ENCODE measurements at places on chromosomes 3 and 15.
A peak's percentile ranks its signal among the peaks of the same experiment; 100 is the strongest.

DNA sequence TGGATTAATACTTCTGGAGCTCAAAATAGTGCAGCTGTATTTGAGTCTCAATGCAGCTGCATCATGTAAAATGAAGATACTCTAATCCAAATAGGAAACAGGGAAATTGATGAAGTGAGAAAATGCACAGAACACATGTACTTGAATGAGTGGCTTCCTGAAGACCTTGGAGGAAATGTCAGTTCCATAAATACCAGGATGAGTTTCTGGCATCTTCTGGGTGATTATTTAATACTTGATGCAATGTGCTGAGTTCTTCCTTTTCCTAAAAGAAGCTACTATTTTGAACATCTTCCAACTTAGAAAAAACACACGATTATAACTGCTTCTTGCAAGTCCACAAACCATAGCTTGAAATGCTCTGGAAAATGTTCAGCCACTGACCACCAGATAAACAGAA is 162.8 kb downstream of the SLC9A9 start:
- no peak for DNase-seq

GRCh38 chr3:175336406-175337133 is 477.4 kb downstream of the NAALADL2 start:
- no peak for DNase-seq

- peak; percentile 20 for DNase-seq
Observed at GRCh38 chr3:48715174-48715800, 1.7 kb downstream of the IP6K2 start.

- DNase-seq, result peak; percentile 66
Observed at GRCh38 chr3:177800561-177800960, 603.3 kb upstream of the TBL1XR1 start.

DNA sequence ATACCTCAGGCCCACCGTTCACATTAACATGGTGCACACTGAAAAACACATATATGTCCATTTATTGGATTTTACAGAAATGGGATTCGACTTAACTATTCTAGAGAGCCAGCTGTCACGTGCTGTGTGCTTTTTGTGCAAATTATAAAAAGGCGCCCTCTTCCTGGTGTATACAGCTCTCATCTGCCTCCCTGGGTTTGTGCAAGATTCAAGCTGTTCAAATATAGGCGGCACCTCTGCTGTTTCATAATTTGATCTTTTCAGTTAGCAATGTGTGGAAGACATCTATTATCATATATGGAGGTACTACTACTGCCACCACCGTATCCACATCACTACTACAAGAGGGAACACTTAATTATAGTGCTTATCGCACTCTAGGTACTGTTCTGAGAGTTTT is 187.6 kb downstream of the EBLN2 start:
- no peak for DNase-seq

DNA sequence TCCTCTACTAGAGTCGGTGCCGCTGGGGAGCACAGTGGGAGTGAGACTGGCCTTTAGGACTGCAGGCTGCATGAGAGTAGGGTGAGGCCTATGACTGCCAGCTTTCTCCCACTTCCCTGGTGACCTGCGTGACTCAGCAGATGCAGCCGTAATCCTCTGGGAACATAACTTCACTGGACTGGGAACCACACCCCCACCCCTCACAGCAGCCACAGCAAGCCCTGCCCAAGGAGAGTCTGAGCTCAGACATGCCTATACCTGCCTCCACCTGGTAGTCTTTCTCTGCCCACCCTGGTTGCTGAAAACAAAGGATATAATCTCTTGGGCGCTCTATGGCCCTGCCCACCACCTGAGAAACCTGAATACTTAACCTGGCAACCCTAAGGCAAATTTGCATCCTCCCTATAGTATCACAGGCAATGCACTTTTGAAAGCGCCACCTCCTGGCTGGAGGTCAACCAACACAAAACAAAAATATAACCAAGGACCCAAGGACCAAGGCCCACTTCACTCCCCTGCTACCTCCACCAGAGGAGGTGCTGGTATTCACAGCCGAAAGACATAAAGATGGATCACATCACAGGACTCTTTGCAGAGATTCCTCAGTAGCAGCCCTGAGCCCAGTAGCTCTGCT is 308.9 kb downstream of the CTNNB1 start:
- DNase-seq, result no peak

DNA sequence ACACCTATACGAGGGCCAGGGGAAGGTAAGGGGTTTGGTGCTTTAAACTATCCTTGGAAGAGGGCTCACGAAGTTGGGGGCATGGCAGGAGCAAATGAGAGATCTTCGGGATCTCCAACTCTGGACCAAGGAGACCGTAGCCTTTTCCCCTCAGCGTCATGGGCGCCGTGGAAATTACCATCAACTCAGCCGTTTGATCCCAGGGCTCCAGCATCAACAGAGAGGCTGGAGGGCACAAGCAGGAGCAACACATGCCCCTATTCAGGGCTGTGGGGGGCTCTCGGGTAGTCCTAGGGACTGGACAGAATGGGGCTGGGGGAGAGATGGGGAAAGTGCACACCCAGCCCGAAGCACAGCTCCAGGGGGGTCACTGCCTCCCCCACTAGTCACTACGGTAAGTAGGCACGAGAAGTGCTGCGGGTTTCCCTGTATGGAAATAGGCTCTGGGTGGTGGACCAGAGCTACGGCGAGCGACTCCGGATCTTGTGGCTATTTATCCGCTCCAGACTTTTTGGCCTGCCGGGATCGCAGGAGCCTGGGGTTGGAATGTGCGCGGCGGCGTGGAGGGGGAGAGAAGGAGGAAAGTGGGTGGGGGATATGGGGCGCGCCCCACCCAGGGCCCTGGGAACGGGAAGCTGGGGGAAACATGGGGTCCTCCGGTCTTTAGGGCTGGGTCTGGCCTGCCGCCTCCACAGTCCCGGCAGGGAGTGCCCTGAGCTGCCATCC is 539 bp upstream of the LAMB2 start:
- peak; percentile 92 for DNase-seq

GRCh38 chr3:38706961-38707360 is 57.5 kb upstream of the SCN5A start:
- DNase-seq, result no peak

DNA sequence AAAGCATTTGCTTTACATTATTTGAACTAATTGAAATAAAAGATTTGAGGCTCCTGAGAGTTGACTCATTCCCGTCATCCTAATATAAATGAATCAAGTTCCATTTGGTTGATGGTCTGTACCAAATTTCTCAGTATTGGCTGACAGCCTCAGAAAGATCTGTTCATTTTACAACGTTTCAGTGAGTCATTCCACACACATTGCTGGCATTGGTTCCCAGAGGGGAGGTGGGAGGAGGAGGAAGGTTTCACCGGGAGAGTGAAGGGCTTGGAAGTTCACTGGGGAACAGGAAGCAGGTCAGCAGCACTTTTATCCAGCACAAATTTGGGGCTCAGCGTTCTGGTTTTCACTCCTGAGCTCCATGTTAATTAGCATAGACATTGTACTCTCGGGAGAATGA is 176.7 kb upstream of the CADPS start:
- DNase-seq, result peak; percentile 98

- no peak for DNase-seq
Observed at GRCh38 chr15:41862515-41863116, 24.0 kb downstream of the PLA2G4B start.

GRCh38 chr3:49171775-49172500 is 540 bp downstream of the KLHDC8B start:
- DNase-seq, result no peak

GRCh38 chr15:29711531-29711930 is 110.7 kb downstream of the TJP1 start:
- no peak for DNase-seq

- no peak for DNase-seq
Observed at GRCh38 chr3:39292961-39293360, 13.1 kb upstream of the CX3CR1 start.

GRCh38 chr15:78103406-78104118 is 11.2 kb downstream of the SH2D7 start:
- DNase-seq, result no peak

DNA sequence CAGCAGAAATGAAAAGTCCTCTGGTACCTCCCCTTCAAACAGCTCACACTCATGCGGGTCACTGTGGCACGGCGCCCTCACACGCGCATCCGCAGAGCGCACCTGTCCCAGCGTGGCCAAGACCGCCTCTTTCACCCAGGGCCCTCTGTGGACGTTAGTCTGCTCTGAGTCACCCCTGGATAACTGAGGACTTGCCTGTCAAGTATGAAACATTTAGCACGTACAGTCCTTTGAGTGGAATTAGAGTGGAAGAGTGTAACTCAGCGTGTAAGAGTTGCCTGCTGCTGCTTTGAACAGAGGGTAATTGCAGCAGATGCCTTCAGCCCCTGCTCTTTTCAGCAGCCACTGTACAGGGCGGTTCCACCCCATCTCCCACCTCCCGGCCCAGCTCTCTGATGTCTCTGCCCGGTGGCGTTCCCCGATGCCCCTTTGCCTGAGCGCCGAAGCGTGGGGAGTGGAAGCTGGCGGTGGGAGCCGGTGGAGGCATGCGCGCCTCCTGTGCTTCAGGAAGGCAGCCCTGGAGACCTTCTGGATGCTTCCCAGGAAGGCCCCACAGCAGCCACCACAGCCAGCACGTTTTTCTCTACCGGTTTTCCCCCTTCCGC is 23.0 kb downstream of the CPN2 start:
- peak; percentile 73 for DNase-seq

DNA sequence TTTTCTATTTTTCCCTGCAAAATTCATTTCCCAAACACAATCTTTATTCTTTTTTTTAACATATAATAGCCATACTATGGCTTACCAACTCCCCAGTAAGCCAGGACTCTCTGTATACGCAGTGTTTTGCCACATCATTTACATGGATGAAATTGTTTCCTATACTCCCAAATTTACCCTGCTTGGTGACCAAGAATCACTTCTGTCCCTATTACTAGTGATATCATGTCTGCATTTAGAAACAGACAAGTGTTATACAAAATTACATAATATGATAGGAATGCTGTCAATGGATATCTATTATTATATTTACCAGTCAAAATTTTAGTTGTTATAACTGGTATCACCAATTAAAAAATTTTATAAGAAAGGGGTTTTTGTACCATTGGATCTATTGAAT is 77.8 kb downstream of the LIPC start:
- DNase-seq, result no peak

- DNase-seq, result peak; percentile 55
Observed at GRCh38 chr3:192888190-192888589, 29.5 kb downstream of the MB21D2 start.

DNA sequence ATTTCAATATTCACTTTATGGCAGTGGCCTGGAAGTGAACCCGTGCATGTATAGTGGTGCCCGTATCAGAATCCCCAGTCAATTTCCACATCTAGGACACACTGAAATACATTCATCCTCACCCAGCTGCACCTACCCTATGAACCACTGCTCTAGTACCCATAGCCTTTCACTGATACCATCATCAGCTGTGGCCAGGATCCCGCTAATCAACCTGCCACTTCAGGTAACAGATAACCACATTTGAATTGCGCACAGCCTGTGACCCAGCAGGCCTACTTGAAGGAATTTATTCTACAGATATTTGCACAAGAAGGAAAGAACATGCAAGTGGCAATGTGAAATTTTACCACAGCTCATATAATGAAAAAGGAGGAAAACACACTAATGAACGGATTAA is 161.0 kb upstream of the CCDC54 start:
- no peak for DNase-seq
